ENCODE measurements at places on chromosomes 13 and 19.

- DNase-seq: no peak
These were observed 89.0 kb upstream of the CSNK1A1L start for GRCh38 chr13:37194428-37194861.

DNA sequence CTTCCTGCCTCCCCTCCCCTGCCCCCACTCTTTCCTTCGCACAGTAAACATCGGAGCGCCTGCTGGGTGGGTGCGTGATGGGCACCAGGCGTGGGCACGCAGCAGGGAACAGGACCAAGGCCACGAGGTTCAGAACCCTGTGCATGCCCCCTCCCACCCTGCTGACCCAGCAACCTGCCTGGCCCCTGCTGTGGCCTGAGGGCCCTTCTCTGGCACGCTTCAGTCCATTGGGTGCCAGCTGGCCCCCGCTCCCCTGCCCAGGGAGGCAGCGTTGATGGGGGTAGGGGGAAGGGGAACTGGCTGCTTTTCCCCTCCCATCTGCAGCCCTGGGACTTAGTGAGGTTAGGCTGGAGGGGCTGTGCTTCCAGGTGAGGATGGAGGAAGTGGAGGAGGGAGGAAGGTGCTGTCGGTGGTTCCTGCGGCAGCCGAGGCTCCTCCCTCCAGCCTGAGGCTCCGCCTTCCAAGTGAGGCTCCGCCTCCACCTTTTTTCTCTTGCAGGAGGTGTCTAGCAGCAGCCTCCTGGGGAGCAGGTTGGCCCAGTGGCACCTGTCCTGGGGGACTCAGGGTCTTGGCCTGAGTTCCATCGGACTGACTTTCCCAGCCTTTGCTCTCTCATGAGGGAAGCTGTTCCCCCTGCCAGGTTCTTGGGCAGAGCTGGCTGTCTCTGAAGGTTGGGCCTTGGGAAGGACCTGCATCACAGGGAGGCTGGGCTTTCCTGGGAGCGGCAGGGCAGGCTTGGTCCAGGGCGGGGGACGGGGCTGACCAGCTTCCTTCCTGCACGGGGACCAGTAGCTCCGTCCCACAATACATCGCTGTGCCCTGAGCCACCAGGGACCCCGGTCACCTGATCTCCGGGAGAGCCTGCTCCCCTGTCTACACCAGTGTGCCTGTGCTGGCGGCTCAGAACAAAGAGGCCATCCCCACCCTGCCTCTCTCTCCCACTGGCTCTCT is 7.3 kb downstream of the PIAS4 start:
- no peak for DNase-seq

DNA sequence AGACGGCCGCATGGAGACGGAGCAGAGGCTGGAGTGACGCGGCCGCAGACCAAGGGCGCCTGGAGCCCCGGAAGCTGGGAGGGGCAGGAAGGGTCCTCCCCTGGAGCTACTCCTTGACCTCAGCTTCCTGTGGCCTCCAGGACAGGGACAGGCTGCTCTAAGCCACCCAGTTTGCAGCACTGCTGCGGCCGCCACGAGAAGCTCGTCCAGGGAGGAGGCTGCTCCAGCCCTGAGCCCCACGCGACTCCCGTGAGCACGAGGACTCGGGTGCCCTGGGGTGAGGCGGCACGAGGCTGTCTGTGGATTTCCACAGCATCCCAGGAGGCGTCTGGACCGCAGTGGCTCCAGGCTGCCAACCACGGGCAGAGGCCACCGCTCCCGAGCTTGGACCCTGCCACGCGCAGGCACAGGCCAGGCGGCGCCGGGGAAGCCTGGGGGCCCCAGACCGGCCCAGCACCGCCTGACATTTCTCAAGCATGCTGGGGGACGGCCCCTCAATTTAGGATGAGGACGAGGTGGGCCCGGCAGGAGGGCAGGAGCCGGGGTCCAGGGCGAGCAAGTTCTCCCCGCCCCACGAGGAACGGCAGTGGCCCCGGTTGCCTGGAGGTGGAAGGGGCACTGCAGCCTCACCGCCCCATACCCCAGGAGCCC is 10.7 kb downstream of the SBNO2 start:
- DNase-seq: no peak

GRCh38 chr19:16594681-16595091 is 22.5 kb upstream of the SLC35E1 start:
- no peak for DNase-seq

- no peak for DNase-seq
These were observed 11.2 kb upstream of the ZNF358 start for GRCh38 chr19:7504684-7505083.

GRCh38 chr19:51644636-51645271 is 1.9 kb downstream of the SIGLEC14 start:
- no peak for DNase-seq

DNA sequence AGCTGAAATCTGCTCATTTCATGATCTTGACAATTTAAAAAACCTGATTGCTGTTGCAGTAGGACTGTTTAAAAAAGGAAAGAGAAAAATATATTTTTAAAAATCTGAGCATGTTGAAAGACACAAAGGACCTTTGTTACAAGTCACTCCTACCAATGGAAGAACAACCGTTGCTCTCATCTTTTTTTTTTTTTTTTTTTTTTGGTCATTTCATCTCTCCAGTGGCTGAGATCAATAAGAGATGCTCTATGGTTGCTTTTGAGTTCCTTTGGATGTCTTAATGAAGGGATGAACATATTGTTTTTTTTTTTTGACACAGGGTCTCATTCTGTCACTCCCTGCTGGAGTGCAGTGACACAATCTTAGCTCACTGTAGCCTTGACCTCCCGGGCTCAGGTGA is 29.2 kb downstream of the LRCH1 start:
- no peak for DNase-seq

DNA sequence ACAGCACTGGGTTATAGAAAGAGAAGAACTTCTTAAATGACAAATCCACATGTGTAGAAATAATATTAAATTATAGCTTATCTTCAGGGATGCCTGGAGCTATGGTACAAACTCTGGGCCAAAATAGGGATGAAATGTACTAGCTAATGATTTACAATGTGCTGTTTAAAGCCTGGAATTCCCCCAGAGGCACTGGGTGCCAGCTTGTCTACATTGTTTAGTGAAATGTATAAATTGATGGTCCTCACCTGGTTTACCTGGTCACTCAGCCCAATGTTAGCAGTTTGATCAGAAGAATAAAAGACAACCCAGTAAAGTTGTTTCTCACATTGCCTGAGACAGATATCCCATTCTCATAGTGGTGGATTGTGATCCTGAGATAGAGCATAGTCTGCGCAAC is 597.2 kb downstream of the DIAPH3 start:
- DNase-seq: no peak

GRCh38 chr19:40640744-40641143 is 39.6 kb downstream of the LTBP4 start:
- no peak for DNase-seq

DNA sequence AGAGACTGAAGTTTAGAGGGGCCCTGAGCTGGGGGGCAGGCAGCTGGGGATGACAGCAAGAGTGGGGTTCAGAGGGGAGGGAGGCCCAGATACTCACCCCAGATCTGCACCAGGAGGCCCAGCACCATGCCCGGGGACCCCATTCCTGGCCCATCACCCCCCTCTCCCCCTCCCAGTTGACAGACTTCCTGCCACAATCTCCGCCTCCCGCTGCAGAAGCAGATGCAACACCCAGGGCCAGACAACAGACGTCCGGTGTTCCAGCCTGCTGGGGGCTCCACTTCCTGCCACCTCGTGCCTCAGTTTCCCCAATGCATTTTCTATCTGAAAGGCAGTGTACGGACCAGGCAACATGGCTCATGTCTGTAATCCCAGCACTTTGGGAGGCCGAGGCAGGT is at the start of gene TMIGD2:
TSS of gene TMIGD2 (minus strand) at position 147 of the 398 bp plus-strand sequence. CDS start at position 143, 4 bp downstream.
- DNase-seq: no peak

DNA sequence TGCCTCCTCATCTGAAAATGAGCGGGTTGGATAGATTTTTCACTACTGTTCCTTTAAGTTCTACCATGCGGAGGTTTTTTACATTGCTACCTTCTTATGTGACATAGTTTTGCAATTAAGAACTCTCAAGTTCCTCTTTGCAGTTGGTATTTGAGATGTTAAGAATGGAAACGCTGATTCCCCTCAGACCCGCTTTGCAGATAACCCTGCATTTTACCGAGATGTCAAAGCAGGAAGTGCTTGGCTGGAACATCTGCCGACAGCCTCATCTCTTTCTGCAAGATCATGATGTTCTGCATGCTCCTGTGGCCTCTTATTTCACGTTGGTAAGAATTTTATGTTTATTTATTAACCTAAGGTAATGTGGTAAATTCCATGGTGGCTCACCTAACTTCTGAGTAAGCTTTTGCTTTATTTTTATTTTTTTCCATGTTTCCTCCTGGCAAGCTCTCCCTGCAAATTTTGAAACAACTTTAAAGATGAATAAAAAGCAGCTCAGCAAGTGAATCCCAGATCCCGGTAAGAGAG is 22.5 kb downstream of the PABPC3 start:
- DNase-seq: no peak
